ENCODE measurements at places on chromosomes 4 and X. TPM values are rescaled to one million over a fixed set of nuclear protein-coding genes. Genes with fewer than 3 reads are reported as not detected.

- DNase-seq = no peak
These were observed 53.9 kb upstream of the PPP2R3B start for GRCh38 chrX:440636-441035.

Gene ANK2
- not detected for total RNA-seq

DNA sequence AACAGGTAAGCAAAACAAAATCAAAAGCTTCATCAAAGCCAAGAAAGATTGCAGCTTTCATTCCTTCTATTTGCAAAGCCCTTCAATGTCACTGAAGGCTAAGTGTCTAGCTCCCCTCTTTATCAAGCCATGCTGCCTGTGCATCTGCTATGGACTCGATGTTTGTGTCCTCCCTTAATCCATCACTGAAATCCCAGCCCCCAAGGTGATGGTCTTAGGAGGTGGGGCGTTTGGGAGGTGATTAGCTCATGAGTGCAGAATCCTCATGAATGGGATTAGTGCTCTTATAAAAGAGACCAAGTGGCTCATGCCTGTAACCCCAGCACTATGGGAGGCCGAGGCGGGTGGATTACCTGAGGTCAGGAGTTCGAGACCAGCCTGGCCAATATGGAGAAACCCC lies 6.9 kb upstream of the TRIM2 start:
- no peak for DNase-seq

- DNase-seq = peak; percentile 55
These were observed 694 bp downstream of the TBL1X start for GRCh38 chrX:9465380-9466123.

Gene PAK3
- 0.90 TPM for total RNA-seq

DNA sequence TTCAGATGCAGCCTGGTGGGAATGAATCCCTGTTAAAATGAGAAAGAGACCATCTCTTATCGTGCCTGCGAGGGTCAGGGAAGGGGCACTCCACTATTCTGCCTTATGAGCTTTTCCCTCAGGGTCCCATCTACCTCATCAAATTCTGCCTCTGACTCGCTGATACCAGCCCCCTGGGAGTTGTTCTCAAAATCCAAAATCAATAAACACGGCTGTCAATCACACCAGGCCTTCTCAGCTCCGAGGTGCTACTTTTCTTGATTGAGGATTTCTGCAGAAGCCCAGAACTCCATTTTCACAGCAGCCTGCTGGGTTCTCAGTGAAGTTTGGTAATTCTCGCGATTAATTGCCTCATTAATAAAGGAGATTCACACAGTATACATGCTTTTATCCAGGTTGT lies 312.6 kb downstream of the STIM2 start:
- DNase-seq = no peak

- no peak for DNase-seq
These were observed 52.9 kb upstream of the MND1 start for GRCh38 chr4:153291562-153291961.

GRCh38 chr4:7887436-7887835 lies 52.2 kb downstream of the AFAP1 start:
- DNase-seq = no peak

GRCh38 chrX:38519651-38520050 lies 41.7 kb upstream of the TSPAN7 start:
- no peak for DNase-seq

GRCh38 chr4:76494871-76495590 lies 60.0 kb downstream of the SHROOM3 start:
- DNase-seq = no peak

- no peak for DNase-seq
These were observed 262.7 kb downstream of the RCHY1 start for GRCh38 chr4:75251547-75251946.

DNA sequence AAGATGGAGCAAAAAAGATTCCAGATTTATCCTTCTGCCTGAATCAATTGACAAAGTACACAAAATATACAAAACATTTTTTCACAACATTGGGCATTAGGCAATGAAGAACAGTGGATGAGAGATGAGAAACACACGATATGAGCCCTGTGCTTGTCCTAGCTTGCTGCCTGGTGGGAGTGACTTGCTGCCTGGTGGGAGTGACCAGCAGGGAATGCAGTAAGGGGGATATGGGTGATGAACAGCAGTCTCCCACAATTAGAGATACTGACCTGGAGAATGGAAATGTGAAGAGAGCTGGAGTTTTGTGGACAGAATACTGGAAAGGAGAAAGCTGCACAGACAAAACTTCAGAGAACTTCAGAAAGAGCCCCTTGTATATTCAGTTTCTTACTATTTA lies 629.4 kb upstream of the FRG1 start:
- DNase-seq = no peak

GRCh38 chr4:39631700-39632079 lies 7.0 kb downstream of the SMIM14 start:
- DNase-seq = no peak

Gene TMSB15C
- total RNA-seq = 3.6 TPM

- no peak for DNase-seq
These were observed 6.0 kb downstream of the SMAD1 start for GRCh38 chr4:145487631-145488030.

GRCh38 chr4:20638825-20639224 lies 61.4 kb upstream of the PACRGL start:
- DNase-seq = no peak

Gene CT45A3
- not detected for total RNA-seq

Gene GPR119
- not detected for total RNA-seq

GRCh38 chrX:30910124-30910860 lies 21.2 kb upstream of the TAB3 start:
- DNase-seq = no peak

GRCh38 chr4:47788126-47788525 lies 49.7 kb downstream of the CORIN start:
- DNase-seq = no peak

Measured in naive thymus-derived CD4-positive, alpha-beta T cell (primary cell).